Endodermal cell (in vitro differentiated cells): ENCODE measurements at places on chromosomes 13 and 19. TPM values are rescaled to one million over a fixed set of nuclear protein-coding genes. Genes with fewer than 3 reads are reported as not detected.

The SCN1B gene
- total RNA-seq = 1.2 and 1.4 TPM in 2 replicates

- no peak for DNase-seq
Observed at GRCh38 chr19:4414144-4414799, 11.8 kb downstream of the CHAF1A start.

GRCh38 chr19:44055870-44056269 lies 4.0 kb downstream of the ZNF223 start:
- DNase-seq = peak; percentile 55

- DNase-seq = peak; percentile 64
Observed at GRCh38 chr13:95492044-95492801, 60.3 kb upstream of the CLDN10 start.
